ENCODE measurements at places on chromosomes 2 and 18.

GRCh38 chr2:221606424-221606823 lies 34.3 kb upstream of the EPHA4 start:
- DNase-seq: no peak

- DNase-seq: no peak
Observed at GRCh38 chr2:187013058-187013457, 164.1 kb upstream of the ZSWIM2 start.

- no peak for DNase-seq
Observed at GRCh38 chr2:122390406-122390805, 635.0 kb downstream of the TSN start.

DNA sequence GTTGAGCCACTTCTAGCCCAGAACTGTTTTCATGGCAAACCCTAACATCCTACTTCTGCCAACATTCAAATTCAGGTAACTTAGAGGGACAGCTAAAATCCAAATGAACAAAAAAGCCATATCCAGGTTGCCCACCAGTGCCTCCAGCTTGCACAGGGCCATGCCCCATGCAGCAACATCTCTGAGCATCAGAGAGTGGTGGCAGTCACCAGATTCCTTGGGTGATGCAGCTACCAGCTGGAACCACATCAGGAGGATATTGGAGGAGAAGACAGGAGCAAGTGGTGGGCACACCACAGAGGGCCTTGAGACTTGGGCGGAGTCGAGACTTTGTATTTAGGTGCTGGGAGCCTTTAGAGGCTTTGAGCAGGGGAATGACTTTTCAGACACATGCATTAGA lies 50.5 kb downstream of the SDC1 start:
- no peak for DNase-seq

- DNase-seq: no peak
Observed at GRCh38 chr2:133142087-133142486, 426.2 kb downstream of the NCKAP5 start.

GRCh38 chr2:241081643-241082340 lies 20.3 kb downstream of the MTERF4 start:
- no peak for DNase-seq

GRCh38 chr2:239061824-239062570 lies 214.1 kb downstream of the TWIST2 start:
- no peak for DNase-seq

GRCh38 chr2:14288016-14288415 lies 344.5 kb upstream of the LRATD1 start:
- no peak for DNase-seq

DNA sequence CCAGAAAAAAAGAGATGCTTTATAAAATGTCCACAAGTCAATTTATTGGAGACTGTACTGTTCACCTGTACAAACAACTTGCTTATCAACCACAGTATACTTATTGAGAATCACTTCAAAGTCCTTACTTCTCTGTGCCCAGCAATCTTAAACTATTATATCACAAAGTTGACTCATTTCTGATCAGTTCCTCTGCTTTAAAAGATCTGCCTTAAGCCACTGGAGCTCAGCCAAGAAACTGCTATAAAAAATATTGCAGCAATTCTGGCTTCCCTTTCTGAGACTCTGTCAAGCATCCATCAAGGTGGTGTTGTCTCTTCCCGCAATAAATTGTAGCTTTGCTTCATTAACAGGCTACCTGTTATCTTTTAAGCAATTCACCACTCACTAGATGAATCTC lies 375.2 kb upstream of the SPHKAP start:
- no peak for DNase-seq

- no peak for DNase-seq
Observed at GRCh38 chr2:7672685-7673071, 755.5 kb downstream of the RNF144A start.

DNA sequence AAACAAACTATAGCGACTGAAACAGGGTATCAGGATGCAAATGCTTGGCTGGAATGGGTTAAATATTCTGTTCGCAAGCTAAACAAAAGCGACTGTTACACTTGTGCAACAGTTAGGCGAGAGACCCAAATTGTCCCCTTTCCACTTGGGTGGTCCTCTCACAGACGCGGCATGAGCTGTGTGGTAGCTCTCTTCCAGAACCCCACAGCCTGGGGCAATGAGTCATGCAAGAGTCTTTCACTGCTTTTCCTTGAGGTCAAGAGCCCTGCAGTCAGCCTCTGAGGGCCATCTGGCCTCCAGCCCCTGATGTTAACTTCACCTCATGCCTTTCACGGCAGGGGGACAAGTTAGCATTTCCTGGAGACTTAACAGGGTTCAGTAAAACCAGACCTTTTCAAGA lies 25.7 kb downstream of the SULT1C4 start:
- DNase-seq: no peak

DNA sequence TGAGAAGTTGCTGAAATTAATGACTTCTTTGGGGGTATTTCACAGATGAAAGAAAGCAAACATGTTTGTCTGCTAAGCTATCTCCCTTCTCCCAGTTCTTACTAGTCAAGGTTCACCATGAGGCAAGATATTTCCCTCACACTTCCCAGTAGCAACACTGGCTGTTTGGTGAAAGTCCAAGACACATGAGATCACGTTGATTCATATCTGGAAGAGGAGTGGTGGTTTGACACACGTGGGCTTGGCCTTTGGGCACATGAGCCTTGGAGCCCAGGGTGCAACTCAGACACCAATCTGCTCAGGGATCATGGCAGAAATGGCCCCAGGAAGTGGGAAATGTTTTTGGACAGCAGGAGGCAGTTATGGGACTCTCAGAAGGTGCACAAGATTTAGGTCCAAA lies 66.1 kb upstream of the APCDD1 start:
- DNase-seq: no peak

GRCh38 chr2:188415754-188416083 lies 124.0 kb downstream of the GULP1 start:
- no peak for DNase-seq

DNA sequence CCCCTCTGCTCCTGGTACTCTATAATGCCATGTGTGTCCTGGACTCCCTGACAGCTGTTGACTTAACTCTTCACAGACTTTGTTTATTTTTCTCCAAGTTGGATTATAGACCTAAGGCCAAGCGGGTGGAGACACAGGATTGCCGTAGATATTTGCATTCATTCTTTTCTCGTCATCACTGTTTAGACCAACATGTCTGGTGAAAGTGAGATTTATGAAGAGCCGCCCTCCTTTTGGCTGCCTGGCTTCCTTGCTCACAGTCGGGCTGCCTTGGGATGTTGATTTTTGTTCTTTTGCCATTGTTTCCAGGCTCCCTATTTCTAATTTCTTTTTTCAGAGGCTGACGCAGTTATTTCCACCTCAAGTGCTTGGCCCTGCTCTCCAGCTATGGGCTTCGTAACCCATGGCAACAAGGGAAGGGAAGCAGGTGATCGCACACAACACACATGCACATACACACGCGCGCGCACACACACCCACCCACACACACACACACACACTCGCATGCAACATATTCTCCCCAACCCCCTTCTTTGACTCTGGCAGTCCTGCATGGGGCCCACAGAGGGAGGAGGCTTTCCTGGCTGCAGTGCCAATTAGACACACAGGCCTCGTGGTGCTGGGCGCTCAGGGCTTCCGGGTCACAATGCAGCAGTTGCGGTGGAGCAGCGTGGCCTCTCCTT lies 296.5 kb downstream of the MTX2 start:
- no peak for DNase-seq

DNA sequence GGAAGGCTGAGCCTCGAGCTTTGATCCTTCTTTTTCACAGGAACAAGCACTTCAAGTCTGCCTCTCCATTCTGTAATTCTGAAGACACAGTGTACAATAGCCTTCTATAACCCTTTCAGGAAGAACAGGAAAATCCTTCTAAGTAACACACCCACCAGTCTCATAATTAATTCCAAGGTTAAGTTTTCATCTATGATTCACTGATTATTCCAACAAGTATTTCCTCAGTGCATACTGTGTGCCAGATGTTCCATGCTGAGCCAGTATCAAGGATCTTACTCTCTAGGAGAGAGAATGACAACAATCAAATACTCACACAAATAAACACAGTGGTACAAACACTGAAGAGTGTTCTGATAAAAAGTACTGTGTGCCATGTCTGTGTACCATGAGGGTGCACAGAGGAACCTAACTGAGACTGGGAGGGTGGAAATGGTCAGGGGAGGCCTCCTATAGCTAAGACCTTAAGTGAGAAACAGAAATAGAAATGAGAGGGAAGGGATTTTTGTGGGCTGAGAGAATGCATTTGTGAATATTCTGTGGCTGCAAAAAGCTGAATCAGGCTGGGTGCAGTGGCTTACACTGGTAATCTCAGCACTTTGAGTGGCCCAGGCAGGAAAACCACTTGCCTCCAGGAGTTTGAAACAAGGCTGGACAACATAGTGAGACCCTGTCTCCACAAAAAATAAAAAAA lies 7.3 kb upstream of the MTLN start:
- DNase-seq: no peak

- DNase-seq: no peak
Observed at GRCh38 chr2:149080971-149081370, 42.5 kb downstream of the LYPD6B start.

DNA sequence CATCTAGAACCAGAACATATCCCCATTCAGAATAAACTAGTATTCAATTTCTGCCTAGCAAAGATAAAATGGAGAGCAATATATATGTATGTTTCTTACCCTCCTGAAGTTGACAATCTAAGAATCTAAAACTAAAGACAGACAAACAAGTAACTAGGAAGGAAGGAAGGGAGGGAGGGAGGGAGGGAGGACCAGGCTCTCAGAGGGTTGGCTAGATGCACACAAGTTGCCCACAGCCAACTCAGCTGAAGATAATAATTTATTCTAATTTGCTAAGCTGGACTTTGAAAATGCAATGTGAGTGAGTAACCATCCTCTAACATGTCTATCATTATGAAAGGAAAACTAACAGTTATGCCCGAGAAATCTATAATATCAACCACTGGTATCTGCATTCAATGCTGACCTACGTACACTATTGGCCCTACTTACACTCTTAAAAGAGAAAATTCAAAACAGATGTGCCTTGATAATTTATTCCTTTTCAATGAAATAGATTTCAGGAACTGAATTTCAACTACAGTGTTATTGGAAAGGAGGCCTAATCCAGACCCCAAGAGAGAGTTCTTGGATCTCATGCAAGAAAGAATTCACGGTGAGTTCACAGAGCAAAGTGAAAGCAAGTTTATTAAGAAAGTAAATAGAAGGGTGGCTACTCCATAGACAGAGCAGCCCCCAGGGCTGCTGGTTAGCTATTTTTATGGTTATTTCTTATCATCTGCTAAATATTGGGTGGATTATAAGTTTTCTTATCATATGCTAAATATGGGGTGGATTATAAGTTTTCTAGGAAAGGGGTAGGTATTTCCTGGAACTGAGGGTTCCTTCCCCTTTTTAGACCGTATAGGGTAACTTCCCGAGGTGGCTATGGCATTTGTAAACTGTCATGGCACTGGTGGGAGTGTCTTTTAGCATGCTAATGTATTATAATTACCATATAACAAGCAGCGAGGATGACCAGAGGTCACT lies 288.5 kb upstream of the SLC39A10 start:
- DNase-seq: no peak

DNA sequence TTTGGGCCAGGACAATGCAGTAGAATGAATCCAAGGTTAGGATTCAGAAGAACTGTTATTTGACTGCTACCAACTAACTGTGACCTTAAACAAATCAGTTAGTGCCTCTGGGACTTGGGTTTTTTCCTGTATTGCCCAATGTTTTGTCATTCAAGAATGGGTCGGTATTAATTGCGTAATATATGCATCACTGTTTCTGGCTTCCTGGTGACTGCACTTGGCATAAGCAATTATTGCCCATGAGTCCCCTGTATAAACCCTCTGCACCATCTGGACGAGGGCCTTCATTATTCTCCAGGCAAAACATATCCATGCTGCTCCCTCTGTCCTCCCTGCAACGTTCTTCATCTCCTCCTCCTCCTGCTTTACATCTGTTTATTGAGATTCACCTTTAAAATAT lies 255.8 kb upstream of the LRRTM1 start:
- DNase-seq: no peak

DNA sequence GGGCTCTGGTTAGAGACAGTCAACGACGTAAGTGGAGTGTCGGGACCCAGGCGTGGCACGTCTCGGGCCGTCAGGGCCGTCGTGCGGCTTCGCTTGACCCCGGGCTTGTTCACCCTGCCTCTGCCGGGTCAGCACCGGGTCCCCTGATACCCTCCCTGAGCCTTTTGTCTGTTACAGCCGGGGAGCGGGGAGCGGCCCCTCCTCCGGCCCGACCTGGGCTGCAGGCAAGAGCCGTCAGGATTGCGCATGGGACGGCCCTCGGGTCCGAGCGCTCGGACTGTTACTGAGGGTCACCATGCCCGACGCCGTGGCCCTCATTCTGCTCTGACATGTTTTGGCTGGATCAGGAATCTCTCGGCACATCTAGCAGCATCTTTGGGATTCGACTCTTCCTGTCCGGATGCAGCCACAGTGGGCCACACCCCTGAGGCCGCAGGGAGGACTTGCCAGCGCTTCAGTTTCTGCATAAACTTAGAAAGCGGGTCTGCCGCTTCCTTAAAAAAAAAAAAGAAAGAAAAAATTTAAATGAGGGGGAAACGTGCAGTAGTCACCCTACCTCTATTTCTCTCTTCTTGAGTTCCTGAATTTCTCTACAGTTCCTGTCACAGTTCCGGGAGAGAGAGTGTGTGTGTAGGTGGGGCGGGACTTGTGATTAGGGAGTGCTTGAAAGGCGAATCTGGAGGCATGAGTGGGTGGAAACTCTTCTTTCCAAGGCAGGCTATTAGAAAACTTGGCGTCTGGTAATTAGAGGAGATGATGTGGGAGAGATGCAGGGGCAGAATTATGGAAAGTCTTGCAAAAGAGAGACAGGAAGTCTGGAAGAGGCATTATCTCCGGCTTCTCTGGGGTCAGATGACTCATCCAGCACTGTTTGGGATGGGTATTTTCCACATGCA lies 909 bp downstream of the TMEM87B start:
- no peak for DNase-seq

DNA sequence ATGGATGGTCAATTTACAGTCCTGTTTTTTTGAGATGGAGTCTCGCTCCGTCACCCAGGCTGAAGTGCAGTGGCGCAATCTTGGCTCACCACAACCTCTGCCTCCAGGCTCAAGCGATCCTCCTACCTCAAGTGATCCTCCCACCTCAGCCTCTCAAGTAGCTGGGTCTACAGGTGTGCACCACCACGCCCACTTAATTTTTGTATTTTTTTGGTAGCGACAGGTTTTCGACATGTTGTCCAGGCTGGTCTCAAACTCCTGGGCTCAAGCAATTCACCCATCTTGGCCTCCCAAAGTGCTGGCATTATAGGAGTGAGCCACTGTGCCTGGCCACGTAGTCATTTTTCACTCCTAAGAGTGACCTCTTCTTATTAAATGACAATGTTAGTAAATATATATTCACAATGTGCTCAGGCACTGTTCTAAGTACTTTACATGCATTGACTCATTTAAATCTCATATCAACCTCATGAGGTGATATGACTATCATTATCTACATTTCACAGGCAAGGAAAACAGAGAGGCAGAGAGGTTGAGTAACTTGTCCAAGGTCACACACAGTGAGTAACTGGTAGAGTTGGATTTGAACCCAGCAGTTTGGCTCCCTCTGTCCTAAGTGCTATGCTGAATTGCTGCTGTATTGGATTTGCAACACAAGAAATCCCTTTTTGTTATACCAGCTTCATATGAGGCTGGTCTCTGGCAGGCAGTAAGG lies 5.6 kb upstream of the DIS3L2 start:
- DNase-seq: no peak

Data from stimulated activated CD4-positive, alpha-beta T cell treated with anti-CD3 and anti-CD28 coated beads, Interleukin-1b, Interleukin-23, amount 100 ng/mL, for 1 hour (primary cell).